ENCODE measurements at places on chromosomes 2 and 18.

DNA sequence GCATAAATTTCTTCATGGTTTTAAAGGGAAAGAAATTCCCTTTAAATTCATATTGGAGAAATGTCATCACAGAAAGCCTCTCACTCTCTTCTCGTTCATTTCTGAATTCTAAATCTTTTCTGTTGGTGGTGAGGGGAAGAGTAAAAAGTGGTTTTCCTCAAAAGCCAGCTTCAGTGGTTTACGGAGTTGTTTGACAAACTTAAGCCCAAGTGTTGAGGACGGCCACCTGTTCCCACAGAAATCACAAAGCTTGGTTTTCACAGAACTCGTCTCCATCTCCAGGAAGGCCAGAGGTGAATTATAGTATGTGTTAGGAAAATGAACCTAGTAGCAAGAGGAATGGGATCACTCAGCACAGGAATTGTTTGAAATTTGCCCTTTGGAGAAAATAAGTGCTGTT, 316.2 kb downstream of the PDE11A start:
- H3K4me1 ChIP-seq: no peaks in the 10 kb centered on the region
- peaks cover 11% of the 10 kb centered on the region for H3K27me3 ChIP-seq
- H3K4me3 ChIP-seq: no peak overlapping the region

DNA sequence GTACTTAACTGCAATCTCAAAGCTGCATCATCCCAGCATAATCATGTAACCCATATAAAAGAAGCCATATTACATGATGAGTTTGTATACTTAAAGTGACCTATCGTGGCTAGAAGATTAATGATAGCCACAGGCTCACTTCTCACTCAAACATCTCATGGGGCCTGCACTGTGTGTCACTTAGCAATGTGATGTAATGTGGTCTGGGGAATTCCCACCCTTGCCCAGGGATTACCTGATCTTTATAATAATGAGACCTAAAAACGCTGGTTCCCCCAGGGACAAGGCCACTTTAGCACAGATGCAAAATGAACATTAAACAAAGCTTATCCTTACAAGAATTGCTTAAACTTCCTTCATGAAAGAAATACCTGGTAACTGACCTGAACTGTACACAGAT, 427.1 kb upstream of the CNTNAP5 start:
- no peaks in the 10 kb centered on the region for H3K27me3 ChIP-seq
- H3K27ac ChIP-seq: no peak overlapping the region
- no peaks in the 10 kb centered on the region for H3K36me3 ChIP-seq

GRCh38 chr18:35141567-35142274, 99.1 kb upstream of the ZNF397 start:
- H3K36me3 ChIP-seq: peaks cover 24% of the 10 kb centered on the region
- no peak for DNase-seq
- no peak overlapping the region for H3K4me3 ChIP-seq

GRCh38 chr2:443741-444140, 155.8 kb upstream of the ALKAL2 start:
- H3K36me3 ChIP-seq: no peaks in the 10 kb centered on the region
- no peak overlapping the region for H3K27ac ChIP-seq
- H3K4me3 ChIP-seq: no peak overlapping the region
- peaks cover 16% of the 10 kb centered on the region for H3K4me1 ChIP-seq
- no peaks in the 10 kb centered on the region for H3K27me3 ChIP-seq
- no peak for DNase-seq

DNA sequence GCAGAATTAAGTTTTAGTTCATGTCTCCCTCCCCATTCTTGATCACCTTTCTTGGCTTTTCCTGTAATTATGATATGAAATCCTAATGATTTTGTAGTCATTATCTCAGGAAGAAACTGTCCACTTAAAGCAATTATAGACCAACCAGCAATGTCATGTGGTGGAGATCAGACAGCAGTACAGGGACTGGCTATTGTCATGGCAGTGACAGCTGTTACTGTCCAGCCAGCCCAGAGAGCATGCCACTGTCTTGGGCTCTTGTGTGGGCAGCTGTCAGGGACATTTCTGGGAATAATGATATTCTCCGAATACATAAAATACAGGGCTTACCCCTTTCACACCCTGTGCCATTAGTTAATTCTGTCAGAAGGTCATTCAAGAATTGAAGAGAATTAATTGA, 355.3 kb upstream of the RAB12 start:
- no peak for DNase-seq
- H3K4me3 ChIP-seq: no peak overlapping the region
- H3K27ac ChIP-seq: no peak overlapping the region
- H3K27me3 ChIP-seq: no peaks in the 10 kb centered on the region
- no peaks in the 10 kb centered on the region for H3K36me3 ChIP-seq

- peaks cover 44% of the 10 kb centered on the region for H3K27me3 ChIP-seq
- H3K4me1 ChIP-seq: peaks cover 18% of the 10 kb centered on the region
- peak; percentile 69 for DNase-seq
- peaks cover 15% of the 10 kb centered on the region for H3K36me3 ChIP-seq
- no peak overlapping the region for H3K27ac ChIP-seq
- H3K4me3 ChIP-seq: no peak overlapping the region
Measured at GRCh38 chr2:219509780-219510511, 4.3 kb upstream of the ASIC4 start.

- DNase-seq: no peak
- no peak overlapping the region for H3K4me3 ChIP-seq
- H3K27ac ChIP-seq: no peak overlapping the region
- no peaks in the 10 kb centered on the region for H3K36me3 ChIP-seq
Measured at GRCh38 chr2:66171530-66171929, 263.4 kb upstream of the MEIS1 start.

DNA sequence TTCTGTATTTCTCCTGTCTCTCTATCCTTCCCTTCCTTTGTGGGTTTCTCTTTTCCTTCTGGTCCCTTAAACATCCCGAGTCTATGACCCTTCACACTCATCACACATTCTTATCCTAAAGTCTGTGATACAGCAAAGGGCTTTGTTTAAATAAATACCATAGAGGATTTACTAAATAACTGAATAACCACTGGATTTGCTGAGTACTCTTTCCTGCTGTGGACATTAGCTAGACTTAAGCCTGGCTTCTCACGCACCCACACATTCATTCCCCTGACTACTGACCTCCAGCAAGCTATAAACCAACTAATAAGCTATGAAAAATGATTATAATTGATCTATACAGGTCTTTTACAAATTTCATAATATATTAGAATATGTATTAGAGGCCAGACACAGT, 76.6 kb downstream of the COL4A3 start:
- H3K4me1 ChIP-seq: no peaks in the 10 kb centered on the region
- DNase-seq: no peak

DNA sequence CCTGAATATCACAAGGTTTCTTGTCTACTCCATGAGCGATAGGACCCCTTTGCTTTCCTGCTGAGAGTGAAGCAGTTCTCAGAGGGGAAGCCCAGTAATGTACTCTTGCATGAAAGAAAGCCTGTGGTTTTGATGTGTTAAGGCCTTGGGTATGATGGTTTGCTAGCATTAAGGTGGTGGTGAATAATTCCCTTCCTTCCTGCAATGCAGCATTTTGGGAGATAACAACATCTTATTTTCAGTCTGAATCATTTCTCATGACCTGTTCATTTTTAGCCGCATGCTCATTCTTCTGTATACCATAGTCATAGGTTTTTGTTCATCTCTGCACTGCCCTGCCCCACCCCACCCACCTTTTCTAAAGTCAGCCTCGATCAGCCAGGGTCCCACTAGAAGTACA, 66.2 kb downstream of the HNMT start:
- H3K36me3 ChIP-seq: no peaks in the 10 kb centered on the region
- H3K4me3 ChIP-seq: no peak overlapping the region
- H3K4me1 ChIP-seq: no peaks in the 10 kb centered on the region
- DNase-seq: no peak
- H3K27me3 ChIP-seq: no peaks in the 10 kb centered on the region
- H3K27ac ChIP-seq: no peak overlapping the region

GRCh38 chr2:234401426-234401825, 95.5 kb downstream of the ARL4C start:
- H3K27ac ChIP-seq: peak overlapping the region; percentile 89
- peaks cover 59% of the 10 kb centered on the region for H3K4me1 ChIP-seq
- H3K36me3 ChIP-seq: no peaks in the 10 kb centered on the region
- H3K27me3 ChIP-seq: no peaks in the 10 kb centered on the region

GRCh38 chr18:77478646-77479442, 229.2 kb downstream of the GALR1 start:
- no peaks in the 10 kb centered on the region for H3K4me1 ChIP-seq
- no peaks in the 10 kb centered on the region for H3K36me3 ChIP-seq
- no peak overlapping the region for H3K27ac ChIP-seq
- no peak overlapping the region for H3K4me3 ChIP-seq

DNA sequence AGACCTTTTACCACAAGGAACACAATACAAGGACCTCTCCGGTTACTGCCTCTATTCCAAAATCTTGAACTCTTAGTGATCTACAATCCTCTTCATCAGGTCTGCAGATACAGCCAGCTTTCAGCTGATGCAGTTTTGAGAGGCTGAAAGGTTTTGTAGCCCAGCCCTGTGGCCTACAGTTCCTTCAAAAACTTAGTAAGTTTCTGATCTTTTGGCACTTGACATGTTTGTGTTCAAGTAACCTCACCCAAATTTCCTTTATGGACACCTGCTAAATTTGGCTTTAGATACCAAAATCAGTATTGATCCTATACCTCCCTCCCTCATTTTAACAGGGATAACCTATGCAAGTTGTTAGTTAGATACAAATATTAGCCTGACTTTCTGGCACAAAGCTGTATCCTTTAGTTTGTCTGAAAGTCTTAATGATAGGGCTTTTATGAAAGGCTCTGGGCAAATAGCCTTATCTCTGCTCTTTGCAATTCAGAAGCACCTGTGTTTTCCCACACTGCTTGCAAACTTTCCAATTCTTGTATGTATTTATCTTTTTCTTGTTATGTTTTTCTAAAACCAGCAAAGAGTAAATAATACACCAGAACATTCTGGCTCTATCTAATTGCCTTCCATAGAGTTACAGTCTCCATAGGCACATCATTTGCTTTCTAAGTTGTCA, 650.5 kb upstream of the KLHL29 start:
- no peak for DNase-seq
- H3K4me1 ChIP-seq: no peaks in the 10 kb centered on the region
- H3K27ac ChIP-seq: no peak overlapping the region
- H3K27me3 ChIP-seq: no peaks in the 10 kb centered on the region
- H3K4me3 ChIP-seq: no peak overlapping the region

- H3K27me3 ChIP-seq: peaks cover 3% of the 10 kb centered on the region
- no peaks in the 10 kb centered on the region for H3K36me3 ChIP-seq
- DNase-seq: no peak
- no peak overlapping the region for H3K27ac ChIP-seq
- H3K4me1 ChIP-seq: peaks cover 8% of the 10 kb centered on the region
- H3K4me3 ChIP-seq: no peak overlapping the region
Measured at GRCh38 chr2:240401781-240402551, 33.5 kb upstream of the GPC1 start.

- H3K36me3 ChIP-seq: no peaks in the 10 kb centered on the region
- no peak overlapping the region for H3K27ac ChIP-seq
- no peaks in the 10 kb centered on the region for H3K4me1 ChIP-seq
- DNase-seq: no peak
- peaks cover 2% of the 10 kb centered on the region for H3K27me3 ChIP-seq
Measured at GRCh38 chr2:189421644-189422043, 19.6 kb upstream of the WDR75 start.

DNA sequence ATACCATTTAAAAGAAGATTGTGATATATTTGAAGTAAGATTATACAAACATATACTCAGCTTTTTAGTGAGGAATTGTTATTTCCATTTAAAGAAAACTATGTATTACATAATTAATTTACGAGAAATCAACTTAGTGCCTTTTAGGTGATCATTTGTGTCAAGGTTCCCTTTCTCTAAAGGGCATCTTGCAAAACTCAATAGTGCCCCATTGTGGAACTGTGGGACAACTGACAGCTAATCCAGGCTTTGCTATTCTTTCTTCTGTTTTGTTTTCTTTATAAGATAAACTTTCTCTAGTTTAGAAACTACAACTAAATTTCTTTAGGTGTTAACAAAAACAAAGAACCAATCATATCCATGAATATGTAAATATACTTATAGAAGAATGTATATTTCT, 24.3 kb upstream of the VIT start:
- no peak overlapping the region for H3K27ac ChIP-seq
- no peaks in the 10 kb centered on the region for H3K36me3 ChIP-seq
- peaks cover 3% of the 10 kb centered on the region for H3K27me3 ChIP-seq
- DNase-seq: no peak

DNA sequence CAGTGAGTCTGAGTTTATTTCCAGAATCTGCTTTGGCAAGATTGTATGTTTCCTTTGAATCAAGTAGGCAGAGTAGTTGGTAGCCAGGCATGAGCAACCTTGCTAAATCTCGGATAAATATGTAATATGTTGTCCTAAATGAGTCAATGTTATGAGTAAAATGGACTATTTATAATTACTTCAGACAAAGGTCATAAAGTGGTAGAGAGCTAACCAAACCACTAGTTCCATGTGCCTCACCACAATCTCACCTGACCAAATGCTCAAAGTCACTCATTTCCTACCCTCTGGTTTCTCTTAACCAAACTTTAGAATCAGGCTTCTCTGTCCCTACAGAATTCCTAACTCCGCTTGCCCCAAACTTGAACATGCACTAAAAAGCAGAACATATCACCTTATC, 261.2 kb upstream of the FSIP2 start:
- no peak overlapping the region for H3K4me3 ChIP-seq
- DNase-seq: no peak
- H3K36me3 ChIP-seq: no peaks in the 10 kb centered on the region
- H3K27me3 ChIP-seq: no peaks in the 10 kb centered on the region
- no peaks in the 10 kb centered on the region for H3K4me1 ChIP-seq
- no peak overlapping the region for H3K27ac ChIP-seq

DNA sequence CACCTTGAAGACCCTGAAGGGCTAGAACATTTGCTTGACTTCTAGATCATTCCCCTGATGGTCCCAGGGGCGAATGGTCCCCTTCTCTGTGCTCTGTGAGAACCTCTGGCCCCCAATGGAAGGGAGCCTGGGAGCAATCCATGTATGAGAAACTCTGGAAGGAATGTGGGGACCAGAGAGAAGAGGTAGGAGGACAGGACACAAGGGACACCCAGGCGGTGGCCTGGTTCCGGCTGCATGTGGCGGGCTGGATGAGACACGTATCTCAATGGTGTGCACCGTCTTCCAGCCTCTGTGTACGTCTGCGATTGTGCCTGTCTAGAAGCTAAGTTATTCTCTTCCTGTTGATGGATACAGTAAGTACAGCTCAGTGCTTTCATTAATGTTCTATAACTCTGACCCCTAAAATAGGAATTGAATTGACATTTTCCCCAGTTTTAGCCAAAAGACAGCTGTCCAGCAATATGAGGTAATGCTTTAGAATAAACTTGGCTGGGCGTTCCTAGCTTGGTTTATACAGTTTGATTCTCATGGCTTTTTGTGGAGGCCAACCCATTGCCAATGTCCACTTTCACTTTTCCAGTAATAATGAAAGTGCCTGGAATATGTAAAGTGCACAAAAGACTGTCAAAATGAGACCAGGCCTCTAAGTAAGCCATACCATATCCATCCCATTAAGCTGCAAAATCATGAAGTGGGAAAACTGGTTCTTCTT, 30.1 kb upstream of the COPS8 start:
- H3K36me3 ChIP-seq: no peaks in the 10 kb centered on the region
- peaks cover 5% of the 10 kb centered on the region for H3K27me3 ChIP-seq
- DNase-seq: no peak
- no peak overlapping the region for H3K27ac ChIP-seq
- no peak overlapping the region for H3K4me3 ChIP-seq
- peaks cover 6% of the 10 kb centered on the region for H3K4me1 ChIP-seq

- H3K4me3 ChIP-seq: no peak overlapping the region
- H3K27me3 ChIP-seq: peaks cover 12% of the 10 kb centered on the region
- peaks cover 4% of the 10 kb centered on the region for H3K4me1 ChIP-seq
- H3K27ac ChIP-seq: no peak overlapping the region
- H3K36me3 ChIP-seq: no peaks in the 10 kb centered on the region
Measured at GRCh38 chr2:157181234-157181633, 76.3 kb upstream of the GALNT5 start.

All from activated CD8-positive, alpha-beta T cell treated with anti-CD3 and anti-CD28 coated beads for 36 hours (primary cell).